CD4-positive, CD25-positive, alpha-beta regulatory T cell (primary cell): ENCODE measurements at places on chromosomes 1 and 21.

- no peak for DNase-seq
- H3K36me3 ChIP-seq: no peaks in the 10 kb centered on the region
- no peak overlapping the region for H3K4me3 ChIP-seq
- H3K4me1 ChIP-seq: no peaks in the 10 kb centered on the region
- H3K27ac ChIP-seq: no peak overlapping the region
Measured at GRCh38 chr1:154819628-154820590, 50.2 kb downstream of the KCNN3 start.

GRCh38 chr1:66559517-66559916 lies 25.6 kb downstream of the SGIP1 start:
- no peak overlapping the region for H3K27ac ChIP-seq
- no peaks in the 10 kb centered on the region for H3K36me3 ChIP-seq
- H3K4me3 ChIP-seq: no peak overlapping the region
- DNase-seq: no peak
- no peaks in the 10 kb centered on the region for H3K4me1 ChIP-seq

DNA sequence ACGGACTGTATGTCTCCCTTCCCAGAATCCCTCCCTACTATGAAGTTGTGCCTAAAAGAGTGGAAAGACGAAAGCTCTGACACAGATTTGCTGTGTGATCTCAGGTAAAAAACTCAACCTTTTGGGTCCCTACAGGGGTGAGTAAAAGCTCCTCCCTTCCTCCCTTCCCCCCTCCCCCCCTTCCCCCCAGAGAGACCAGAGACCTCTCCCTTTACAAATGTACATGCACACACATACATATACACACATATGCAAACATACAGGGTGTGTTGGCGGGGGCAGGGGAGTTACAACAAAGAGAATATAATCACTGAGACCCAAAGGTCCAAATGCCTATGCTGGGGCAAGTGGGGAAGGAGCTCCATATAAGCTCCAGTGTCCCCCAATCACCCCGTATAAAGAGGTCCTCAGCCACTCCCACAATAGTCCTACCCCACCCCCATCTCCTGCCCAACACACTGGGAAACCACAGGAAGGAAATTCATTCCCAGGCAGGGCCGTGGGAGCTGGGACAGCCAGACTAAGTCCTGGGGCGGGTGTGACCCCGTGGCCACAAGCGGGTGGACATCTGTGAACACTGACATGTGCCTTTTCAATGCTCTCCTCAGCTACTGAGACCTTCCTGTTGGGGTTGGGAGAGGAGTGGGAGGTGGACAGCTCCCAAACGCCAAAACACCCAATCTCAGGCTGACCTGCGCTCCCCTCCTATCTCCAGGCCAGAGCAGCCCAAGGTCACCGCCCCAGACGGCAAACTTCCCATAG lies 2.0 kb downstream of the MEF2D start:
- peak overlapping the region; percentile 85 for H3K4me3 ChIP-seq
- H3K36me3 ChIP-seq: peaks cover 12% of the 10 kb centered on the region
- no peaks in the 10 kb centered on the region for H3K27me3 ChIP-seq
- DNase-seq: no peak
- peak overlapping the region; percentile 99 for H3K27ac ChIP-seq
- H3K4me1 ChIP-seq: peaks cover 87% of the 10 kb centered on the region

DNA sequence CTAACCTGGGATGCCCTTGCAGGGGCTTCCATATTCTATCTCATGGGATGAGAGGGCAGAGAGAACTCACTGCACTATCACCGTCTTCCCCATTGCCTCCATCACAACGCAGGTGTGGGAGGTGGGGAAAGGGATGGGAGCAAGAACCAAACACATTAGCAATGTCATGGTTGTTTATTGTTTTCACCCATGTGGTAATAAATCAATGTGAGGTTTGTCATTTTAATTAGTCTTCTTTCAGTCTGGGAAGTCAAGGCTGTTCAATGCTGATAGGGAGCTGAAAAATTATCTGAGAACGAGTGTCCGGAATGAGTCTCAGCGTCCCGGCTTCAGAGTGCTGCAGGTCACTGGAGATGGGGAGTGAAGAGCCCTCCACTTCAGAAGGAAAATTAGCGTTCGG lies 268.5 kb downstream of the DUSP10 start:
- H3K27ac ChIP-seq: no peak overlapping the region
- H3K36me3 ChIP-seq: no peaks in the 10 kb centered on the region
- DNase-seq: no peak
- H3K27me3 ChIP-seq: peaks cover 13% of the 10 kb centered on the region
- no peak overlapping the region for H3K4me3 ChIP-seq

- DNase-seq: no peak
- H3K4me3 ChIP-seq: no peak overlapping the region
- no peaks in the 10 kb centered on the region for H3K27me3 ChIP-seq
- H3K27ac ChIP-seq: no peak overlapping the region
- no peaks in the 10 kb centered on the region for H3K4me1 ChIP-seq
Measured at GRCh38 chr1:29672416-29673227, 436.3 kb downstream of the PTPRU start.
